ENCODE measurements at places on chromosomes 13 and 19.

GRCh38 chr19:46678110-46678732 lies 17.2 kb upstream of the DACT3 start:
- DNase-seq: no peak

DNA sequence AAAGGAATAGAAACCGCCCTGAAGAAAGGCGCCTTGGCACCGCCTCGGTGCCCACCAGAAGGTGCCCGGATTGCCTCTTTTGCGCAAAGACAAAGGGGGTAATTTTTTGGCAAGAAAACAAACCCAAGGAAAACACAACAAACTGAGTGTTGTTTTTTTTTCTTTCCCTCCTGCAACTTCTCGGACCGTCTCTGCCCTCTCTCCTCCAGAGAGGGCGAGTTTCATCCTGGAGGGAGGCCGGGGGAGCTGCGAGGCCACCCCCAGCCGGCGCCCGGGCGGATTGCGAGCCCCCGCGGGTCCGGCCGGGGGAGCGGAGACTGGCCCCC lies 2.3 kb downstream of the ZNF536 start:
- DNase-seq: no peak

DNA sequence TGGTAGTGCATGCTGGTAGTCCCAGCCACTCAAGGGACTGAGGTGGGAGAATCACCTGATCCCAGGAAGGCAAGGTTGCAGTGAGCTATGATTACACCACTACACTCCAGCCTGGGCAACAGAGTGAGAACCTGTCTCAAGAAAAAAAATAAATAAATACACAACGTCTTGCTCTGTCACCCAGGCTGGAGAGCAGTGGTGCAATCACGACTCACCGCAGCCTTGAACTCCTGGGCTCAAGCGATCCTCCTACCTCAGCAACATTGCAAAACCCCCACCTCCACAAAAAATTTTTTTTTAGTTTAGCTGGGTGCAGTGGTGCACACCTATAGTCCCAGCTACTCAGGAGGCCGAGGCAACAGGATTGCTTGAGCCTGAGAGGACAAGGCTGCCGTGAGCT lies 8.8 kb downstream of the TPM4 start:
- DNase-seq: no peak

- DNase-seq: no peak
Observed at GRCh38 chr13:41670873-41671443, 213.6 kb downstream of the RGCC start.

DNA sequence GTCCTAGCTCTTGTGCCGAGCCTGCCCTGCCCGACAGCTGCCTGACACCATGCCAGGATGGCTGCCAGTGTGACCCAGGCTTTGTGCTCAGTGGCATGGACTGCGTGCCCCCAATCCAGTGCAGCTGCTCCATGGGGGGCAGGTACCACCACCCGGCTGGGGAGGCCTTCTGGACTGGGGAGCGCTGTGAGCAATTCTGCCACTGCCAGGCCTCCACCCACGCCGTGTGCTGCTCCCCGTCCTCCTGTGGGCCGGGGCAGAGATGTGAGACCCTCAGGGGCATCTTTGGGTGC lies 9.4 kb upstream of the FXYD3 start:
- DNase-seq: no peak

- DNase-seq: no peak
Observed at GRCh38 chr13:43300865-43301264, 277.5 kb downstream of the DNAJC15 start.

DNA sequence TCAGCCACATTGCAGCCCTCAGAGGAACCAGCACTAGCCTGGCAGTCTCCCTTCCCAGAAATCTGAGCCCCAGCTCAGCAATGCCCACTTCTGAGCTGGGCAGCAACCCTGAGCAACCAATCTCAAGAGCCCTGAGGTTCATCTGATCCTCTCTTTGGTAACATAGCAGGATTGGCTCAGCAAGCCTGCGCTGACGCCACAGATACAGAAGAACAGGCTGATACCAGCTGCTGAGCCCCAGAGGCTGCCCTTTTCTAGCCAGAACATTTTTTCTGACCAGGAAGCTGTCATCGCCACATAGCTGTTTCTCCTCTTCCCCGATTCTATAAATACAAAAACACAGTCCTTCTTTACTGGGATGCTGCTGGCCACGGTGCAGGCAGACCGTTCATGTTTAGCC lies 59.8 kb downstream of the TRPM4 start:
- no peak for DNase-seq

GRCh38 chr19:2275588-2276428 lies 6.2 kb downstream of the PEAK3 start:
- no peak for DNase-seq

- DNase-seq: no peak
Observed at GRCh38 chr19:32876919-32877285, 7.3 kb upstream of the SLC7A9 start.

GRCh38 chr19:5988517-5989387 lies 10.8 kb upstream of the RANBP3 start:
- DNase-seq: no peak

DNA sequence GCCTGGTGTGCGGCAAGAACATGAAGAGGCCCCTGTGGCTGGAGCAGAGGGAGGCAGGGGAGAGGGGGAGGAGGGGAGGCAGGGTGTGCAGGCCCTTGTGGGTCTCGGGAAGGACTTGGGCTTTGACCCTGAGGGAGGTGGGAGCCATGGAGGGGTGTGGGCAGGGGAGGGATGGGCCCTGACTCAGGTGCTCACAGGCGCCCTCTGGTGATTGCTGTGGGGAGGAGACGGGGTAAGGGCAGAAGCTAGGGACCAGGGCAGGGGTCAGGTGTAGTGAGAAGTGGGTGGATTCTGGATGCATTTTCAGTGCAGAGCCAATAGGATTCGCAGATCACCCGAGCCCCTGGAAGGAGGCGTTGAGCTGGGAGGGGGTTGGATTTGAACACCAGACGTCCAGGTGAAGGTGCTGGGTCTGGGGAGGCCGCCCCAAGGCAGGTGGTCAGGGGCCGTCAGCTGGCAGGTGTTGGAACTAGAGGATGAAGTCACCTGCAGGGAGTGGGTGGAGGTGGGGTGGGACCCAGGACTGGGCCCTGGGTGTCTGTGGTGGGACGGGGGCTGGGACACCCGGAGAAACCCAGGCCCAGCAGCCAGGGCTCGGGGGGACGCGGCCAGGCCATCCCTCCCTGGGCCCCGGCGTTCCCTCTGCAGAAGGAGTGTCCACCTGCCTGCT lies 185.4 kb downstream of the KDM4B start:
- no peak for DNase-seq

DNA sequence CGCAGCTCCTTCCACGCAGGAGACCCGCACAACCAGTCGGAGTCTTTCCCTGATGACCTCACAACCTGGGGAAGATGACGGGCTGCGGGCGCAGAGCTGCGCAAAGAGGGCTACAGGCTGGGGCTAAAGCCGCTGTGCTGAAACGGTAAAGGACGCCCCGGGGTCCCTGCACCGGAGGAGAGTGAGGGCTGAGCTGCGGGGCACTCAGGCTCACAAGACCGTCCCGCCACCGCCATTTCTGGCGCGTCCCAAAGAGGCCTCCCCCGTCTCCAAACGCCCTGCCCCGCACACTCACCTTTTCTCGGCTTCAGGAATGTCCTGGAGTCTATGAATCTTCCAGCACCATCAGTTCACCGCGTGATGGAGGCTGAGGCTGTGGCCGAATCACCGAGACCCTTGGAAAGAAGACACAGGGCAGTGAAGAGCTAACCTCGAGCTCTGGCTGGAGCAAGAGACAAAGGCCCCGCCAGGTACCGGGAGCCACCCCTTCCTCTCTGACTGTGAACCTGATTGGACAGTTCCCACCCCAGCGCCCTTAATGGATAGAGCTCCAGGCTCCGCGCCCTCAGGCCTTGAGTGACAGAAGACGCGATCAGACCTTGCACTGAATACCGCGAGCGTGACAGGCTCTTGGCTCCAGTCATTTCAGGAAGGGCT lies 41.8 kb upstream of the ZNF429 start:
- no peak for DNase-seq

- DNase-seq: no peak
Observed at GRCh38 chr13:89577301-89577700, 1770.2 kb upstream of the MIR17HG start.

DNA sequence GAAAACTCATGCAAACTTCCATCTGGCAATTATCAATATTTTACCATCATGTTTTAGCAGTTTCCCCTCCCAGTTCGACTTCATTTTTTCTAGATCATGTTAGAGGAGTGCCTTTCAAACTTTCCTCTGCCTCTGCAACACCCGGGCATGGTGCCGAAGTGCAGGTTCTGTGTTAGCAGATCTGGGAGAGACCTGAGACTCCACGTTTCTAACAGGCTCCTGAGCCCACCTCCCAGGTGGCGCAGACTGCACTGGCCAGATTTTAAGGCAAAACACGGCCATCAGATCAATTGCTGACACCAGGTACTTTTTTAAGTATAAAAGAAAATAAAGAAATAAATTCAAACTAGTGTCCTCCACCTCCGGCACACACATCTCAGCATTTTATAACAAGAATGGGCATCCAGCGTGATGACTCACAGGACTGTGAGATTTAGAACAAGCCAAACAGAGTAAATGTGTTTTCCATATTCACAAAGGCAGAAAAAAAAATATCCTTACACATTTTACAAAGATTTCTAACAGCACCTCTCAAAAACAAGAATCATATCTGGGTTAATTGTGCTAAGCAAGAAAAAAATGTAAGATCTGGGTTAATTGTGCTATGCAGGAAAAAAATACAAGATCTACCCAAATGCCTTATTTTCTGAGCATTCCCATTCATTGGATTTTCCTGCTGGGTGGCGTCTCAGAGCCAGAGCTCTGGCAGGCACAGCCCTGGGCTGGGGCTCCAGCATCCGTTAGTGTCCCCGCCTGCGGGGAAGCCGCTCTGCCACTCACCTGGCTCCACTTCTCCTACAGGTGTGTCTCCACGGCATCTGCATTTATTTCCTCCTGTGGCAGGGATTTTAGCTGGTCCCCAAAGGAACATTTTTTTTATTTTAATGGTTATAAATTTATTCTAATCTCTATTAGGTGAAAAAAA lies 127.9 kb upstream of the SOX1 start:
- no peak for DNase-seq

DNA sequence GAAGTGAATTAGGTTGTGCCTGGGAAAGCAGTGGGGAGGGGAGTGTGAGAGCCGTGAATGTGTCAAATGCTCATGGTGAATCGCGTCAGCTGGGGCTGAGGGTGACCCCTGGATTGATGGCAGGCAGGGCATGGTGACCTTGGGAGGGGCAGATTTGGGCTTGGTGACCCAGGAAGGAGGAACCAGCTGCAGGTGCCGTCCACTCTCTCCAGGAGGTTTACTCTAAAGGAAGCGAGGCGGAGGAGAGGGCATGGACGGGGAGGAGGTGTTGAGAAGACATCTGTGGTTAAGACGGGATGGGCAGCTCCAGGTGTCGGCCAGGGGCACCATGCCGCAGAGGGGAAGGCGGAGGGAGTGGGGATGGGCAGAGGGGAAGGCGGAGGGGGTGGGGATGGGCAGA lies 28.7 kb downstream of the TMEM255B start:
- no peak for DNase-seq

Data from stimulated activated CD4-positive, alpha-beta T cell treated with anti-CD3 and anti-CD28 coated beads, Interleukin-1b, Interleukin-23, amount 100 ng/mL, for 1 hour (primary cell).